SW 1271 (cell line): ENCODE measurements at places on chromosomes 1 and 21.

DNA sequence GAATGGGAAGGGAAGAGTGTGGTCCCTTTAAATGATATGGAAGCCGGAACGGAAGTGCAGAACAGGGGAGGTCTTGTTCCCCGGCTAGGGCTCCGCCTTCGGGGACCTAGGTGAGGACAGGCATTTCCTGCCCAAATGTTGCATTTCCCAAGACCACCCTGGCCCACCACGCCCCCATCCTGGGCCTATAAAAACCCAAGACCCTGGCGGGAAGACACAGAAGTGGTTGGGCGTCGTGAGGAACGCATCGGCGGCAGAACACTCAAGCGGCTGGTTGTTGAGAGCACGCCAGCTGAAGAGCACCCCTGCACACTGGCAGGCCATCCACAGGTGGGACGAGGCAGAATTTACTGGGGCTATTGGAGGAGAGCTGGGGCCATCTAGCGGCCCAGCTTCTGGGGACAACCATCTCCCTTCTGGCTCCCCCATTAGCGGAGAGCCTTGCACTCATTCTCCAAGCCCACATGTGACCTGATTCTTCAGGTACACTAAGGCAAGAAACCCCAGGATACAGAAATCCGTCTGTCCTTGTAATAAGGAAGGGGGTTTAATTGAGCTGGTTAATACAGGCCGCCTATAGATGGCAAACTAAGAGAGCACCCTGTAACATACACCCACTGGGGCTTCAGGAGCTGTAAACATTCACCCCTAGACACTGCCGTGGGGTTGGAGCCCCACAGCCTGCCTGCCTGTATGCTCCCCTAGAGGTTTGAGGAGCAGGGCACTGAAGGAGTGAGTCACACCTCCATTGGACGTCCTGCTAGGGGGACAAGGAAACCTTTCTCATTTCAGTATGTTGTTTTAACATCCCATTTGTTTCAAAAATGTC is 1327.9 kb downstream of the BRINP3 start:
- DNase-seq, result no peak

GRCh38 chr1:93694039-93694438 is 12.4 kb upstream of the BCAR3 start:
- no peak for DNase-seq

DNA sequence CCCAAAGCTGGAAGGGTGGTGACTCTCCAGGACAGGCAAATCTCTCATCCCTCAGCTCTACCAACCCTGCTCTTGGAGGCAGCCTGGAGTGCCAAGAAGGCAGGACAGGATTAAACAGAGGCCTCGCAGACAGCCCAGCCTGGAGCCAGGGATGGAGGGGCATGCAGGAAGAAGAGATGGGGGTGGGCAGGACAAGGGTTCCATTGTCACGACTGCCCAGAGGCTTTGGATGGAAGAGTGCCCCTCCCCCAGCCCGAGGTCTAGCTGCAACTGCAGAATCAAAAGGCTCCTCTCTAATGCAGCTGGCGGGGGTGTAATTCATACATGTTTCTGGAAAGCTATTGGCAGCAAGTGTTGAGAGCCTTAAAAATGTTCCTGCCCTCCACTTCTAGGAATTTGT is 8.8 kb downstream of the RAB7B start:
- DNase-seq, result no peak

GRCh38 chr1:246860401-246860800 is 71.3 kb downstream of the AHCTF1 start:
- DNase-seq, result no peak

- no peak for DNase-seq
These were observed at the start of gene CFHR3 for GRCh38 chr1:196774603-196775002. Gene CFHR3 (plus strand): TSS chr1:196774840. CDS start chr1:196774887, 47 bp downstream.

DNA sequence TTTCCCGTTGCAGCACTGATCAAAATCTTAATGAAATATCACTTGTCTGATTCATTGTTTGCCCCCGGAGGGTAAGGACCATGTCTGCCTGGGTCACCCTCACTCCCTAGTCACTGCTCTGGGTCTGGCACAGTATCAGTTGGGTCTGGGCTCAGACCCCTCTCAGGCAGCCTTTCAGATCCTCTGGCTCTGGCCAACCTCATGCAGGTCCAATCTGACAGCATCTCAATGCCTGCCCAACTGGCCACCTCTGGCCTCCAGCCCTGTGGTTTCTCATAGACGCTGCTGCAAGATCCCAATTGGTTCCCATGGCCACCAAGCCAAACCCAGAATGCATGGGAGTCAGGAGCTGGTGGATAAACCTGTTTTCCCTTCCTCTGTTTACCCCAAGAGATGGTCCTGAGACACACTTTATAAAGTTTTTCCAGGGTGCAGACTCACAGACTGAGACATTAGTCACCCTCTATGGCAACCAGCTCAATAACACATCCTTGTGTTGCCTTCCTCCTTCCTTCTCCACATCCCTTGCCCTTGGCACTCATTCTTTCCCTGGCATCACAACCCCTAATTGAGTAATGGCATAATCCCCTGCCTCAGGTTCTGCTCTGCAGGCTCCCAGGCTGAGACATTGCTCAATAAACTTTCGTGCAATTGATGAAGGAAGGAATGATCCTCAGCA is 199.2 kb downstream of the GRIK3 start:
- DNase-seq, result no peak

- peak; percentile 78 for DNase-seq
These were observed 2.6 kb downstream of the PFDN2 start for GRCh38 chr1:161115132-161115711.

DNA sequence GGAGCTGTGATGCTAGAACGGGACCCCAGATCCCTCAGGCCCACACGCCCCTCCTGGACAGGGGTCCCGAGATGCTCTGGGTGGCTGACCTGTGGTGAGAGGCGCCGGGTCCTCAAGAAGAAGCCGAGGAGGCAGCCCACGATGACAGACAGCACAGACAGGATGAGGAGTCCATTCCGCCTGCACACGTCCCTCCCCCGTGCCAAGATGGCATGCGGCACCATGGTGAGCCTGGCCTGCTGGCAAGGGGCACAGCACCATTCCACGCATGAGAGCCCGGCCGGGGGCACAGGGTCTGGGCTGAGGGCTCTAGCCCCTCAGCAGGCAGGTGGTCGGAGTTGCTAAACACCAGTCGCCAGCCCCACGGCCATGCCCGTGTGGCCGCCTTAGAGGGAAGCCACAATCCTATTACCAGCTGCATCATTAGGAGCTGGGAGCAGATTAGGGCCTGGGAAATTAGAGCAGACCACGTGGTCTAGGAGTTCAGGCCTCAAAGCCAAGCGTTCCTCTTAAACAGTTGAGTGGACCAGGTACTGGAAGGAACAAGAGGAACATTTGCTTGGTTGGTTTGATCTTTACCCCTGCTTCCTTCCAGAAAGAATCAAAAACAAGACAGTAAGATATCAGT is at the start of gene SLC1A7:
Gene SLC1A7 (minus strand): TSS at position 413 of the 628 bp plus-strand sequence. CDS start 189 bp downstream, at position 224.
- no peak for DNase-seq

DNA sequence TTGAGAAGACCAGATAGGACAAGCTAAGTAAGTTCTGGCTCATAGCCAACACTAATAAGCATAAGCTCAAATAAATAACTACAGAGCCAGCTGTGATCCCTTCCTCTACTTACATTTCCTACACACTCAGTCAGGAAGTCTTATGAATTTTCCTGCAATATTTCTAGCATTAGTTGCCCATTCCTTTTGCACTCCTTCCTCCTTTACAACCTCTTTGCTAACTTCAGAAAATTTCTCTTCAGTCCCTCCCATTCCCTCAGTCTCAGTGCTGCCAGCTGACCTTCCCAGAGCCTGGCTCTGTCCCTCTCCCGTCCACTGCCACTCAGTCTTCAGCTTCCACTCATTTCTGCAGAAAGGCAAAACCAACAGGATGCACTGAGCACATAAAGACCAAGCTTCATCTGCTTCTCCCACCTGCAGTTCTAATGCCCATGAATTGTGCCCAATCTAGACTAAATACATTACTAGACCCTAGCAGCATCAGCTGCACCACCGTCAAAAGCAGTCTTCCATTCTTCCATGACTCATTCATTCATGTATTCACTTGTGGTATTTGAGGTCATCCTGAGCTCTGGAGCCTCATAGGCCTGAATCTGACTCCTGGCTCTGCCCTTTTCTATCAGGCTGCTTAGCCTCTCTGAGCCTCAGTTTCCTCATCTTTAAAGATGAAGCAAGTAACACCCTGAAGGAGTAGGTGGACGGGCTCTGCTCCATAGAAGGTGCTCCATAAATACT is 54.6 kb upstream of the SIPA1L2 start:
- DNase-seq, result no peak

GRCh38 chr1:115423776-115424175 is 85.7 kb upstream of the NGF start:
- DNase-seq, result no peak

- no peak for DNase-seq
These were observed 7.6 kb upstream of the GBP4 start for GRCh38 chr1:89206373-89206772.

- DNase-seq, result no peak
These were observed 36.4 kb downstream of the OLFML2B start for GRCh38 chr1:161987303-161987702.

DNA sequence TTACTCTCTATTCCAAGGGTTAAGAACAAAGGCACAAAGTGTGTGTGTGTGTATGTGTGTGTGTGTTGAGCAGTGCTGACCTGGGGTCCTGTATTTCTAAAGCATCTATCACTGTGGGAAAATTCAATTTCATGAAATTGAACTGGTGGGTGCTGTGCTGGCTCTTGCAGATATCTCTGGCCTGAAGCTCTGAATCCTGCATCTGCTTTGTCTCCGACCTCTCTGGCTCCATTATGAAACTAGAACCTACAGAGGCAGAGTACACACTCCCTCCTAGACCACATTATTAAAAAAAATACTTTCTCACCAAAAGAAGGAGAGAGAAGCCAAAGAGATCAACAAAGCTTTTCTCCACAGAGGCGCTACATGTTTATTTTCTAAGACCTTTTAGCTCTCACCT is 88.4 kb upstream of the PDE4B start:
- DNase-seq, result no peak

DNA sequence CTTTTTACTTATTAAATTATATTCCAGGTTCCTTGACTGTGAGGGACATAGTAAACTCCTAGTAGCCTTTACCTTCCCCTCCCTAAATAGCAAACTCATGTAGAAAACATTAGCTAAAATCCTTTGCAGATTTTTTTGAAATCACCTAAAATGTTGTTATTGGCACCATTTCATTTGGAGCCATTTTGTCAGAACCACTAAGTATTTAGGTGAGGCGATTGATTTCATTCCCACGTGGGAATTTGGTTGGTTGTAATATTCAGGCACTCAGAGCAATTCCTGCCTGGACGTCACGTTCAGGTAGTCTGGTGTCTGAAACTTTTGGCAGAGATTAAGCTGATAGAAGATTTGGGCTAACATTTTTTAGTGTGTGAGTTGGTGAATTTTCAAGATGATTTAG is 84.3 kb downstream of the CAMTA1 start:
- no peak for DNase-seq

DNA sequence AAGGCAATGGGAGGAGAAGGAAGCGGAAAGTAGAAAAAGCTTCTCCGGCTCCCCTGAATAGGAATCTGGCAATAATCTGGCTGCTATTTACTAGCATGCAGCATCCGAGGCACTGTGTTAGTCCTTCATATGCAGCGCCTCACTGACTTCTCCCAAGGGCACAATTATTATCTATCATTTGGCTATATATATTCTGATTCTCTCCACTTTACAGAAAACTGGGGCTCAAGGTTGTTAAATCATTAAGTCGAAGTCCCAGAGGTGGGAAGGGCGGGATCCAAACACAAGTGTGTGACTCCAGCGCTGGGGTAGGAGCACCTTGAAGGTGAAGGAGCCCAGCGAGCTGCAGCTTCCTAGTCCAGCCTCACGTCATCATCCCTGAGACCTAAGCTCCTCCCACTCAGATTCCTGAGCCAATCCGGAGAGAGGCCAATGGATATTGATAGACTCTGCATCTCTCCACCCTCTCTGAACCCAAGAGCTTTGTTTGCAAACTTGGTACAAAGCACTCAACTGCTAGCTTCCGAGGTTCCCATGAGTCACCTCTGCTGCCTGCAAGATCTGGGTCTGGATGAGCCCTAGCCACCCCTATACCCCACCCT is 16.6 kb upstream of the EYA3 start:
- DNase-seq, result no peak

DNA sequence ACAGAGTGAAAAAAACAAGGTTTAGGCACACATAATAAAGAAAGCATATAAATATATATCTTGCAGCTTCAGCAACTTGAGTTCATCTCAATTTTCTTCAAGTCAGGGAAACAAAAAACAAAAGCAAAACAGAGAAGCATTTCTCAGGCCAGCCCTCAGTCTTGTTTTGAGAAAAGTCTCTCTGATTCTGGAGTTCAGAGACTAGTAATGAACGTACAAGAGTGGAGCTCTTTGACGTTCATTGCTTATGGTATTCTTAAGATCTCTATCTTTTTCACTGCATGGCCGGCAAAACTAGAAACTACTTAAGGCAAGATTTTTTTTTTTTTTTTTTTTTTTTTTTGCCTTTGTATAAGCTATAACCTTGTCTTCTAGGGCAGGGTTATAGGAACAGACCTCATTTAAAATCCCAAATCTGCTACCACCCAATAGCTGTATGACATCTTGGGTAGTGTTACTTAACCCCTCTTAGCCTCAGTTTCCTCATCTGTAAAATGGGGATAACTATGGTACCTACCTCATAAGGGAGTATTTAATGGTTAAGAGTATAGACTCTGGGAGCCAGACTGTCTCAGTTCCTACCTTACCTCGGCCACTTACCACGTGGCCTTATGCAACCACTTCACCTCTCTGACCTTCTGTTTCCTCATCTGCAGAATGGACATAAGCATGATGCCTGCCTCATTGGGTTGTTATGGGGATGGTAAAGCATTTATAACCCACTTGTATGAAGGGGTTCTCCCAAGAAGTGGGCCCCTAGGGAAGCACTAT is 33.6 kb downstream of the LMO4 start:
- DNase-seq, result no peak

- no peak for DNase-seq
These were observed 752.1 kb downstream of the NCAM2 start for GRCh38 chr21:21750124-21750825.

- no peak for DNase-seq
These were observed 438 bp downstream of the MRPS6 start for GRCh38 chr21:34073749-34074282.

GRCh38 chr1:8343044-8343443 is 25.1 kb downstream of the SLC45A1 start:
- DNase-seq, result no peak

- DNase-seq, result peak; percentile 51
These were observed 9.9 kb downstream of the SEC16B start for GRCh38 chr1:177959811-177960515.

DNA sequence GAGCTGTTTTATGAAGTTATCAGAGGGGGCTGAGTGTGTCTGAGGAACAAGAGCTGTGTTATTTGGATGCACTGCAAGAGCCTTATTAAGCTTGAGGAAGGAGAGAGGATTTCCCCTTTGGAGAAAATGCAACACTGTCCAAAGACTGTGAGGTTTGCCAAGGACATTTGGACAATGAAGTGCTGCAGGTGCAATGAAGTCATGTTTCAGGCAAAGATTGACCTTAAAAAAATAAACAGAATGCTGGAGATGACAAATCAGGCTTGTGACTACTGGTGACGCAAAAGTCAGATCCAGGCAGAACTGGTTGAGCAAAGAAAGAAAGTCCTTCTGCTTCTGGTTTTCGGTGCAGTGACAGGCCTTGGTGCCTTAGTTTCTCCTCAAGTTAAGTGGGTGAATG is 125.2 kb upstream of the KIAA0040 start:
- DNase-seq, result no peak
